ENCODE measurements at places on chromosomes 3 and 15. TPM values are rescaled to one million over a fixed set of nuclear protein-coding genes. Genes with fewer than 3 reads are reported as not detected.
A peak's percentile ranks its signal among the peaks of the same experiment; 100 is the strongest.

KIF15 gene
- total RNA-seq: 26.5 TPM

DNA sequence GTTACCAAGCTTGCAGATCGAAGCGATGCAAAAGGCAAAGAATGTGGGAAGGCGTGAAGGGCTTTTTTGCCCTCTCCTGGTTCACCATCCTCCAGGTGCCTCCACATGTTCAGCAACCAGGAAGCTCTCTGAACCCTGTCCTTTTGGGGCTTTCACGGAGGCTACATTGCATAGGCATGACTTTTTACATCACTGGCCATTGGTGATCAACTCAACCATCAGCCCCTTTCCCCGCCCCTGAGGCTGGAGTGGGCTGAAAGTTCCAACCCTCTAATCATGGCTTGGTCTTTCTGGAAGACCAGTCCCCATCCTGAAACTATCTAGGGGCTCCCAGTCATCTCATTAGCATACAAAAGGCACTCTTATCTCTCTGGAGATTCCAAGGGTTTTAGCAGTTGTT, 52.6 kb downstream of the UACA start:
- no peak for DNase-seq

GRCh38 chr15:85539491-85539890, 159.1 kb downstream of the AKAP13 start:
- no peak for DNase-seq

DNA sequence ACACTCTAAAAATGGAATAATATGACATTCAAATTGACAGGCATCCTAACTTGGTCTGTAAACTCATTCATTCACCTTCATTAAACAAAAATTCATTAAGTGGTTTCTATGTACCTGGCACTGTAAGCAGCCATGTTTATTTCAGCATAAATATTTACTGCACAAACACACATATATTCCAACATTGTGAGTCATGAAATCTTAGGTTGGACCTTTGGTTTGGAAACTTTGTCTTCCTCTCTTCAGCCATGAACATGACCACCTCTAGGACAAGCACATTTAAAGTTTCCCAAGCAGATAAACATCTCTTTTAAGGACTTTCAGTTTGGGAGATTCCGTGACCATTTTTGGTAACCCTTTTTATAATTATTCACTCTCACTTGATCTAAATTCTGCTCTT, 131.8 kb downstream of the TPRG1 start:
- DNase-seq: no peak

DNA sequence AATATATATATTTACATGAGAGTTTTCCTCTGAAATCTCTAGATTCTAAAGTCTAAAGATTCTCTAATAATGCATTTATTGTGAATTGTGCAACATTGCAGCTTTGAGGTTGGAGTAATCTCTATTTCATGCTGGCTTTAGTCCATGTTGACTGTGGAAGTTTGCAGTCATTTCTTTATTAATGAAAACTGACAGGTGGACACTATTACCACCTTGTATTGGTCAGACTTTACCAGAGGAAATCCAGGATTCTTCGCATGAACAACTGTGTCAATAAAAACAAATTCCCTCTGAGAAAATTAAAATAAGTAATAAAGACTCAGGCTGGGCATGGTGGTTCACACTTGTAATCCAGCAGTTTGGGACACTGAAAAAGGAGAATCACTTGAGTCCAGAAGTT, 274.1 kb downstream of the SHQ1 start:
- DNase-seq: no peak

- DNase-seq: peak; percentile 71
Observed at GRCh38 chr3:46881596-46882376, 4.3 kb downstream of the PTH1R start.

DNA sequence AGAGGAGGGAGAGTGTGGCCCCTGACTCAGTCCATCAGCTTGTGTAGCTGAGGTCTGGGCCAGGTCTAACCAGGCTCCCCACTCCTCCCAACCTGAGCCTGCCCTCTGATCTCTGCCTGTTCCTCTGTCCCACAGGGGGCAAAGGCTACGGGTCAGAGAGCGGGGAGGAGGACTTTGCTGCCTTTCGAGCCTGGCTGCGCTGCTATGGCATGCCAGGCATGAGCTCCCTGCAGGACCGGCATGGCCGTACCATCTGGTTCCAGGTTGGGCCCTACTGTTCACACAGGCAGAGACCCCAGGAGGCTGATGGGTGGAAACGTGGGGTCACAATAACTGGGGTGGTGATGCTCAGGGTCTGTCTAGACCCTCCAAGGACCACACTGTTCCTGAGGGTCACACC, 6.8 kb downstream of the NEIL1 start:
- no peak for DNase-seq

All from activated CD4-positive, alpha-beta T cell treated with anti-CD3 and anti-CD28 coated beads, Interleukin-2, amount 10 ng/mL, durations not matched to agents 24 days and 14 days (primary cell).